Activated CD8-positive, alpha-beta memory T cell treated with anti-CD3 and anti-CD28 coated beads, Interleukin-2, amount 10 ng/mL, durations not matched to agents 7 days and 5 days (primary cell): ENCODE measurements at places on chromosomes 2 and 18. TPM values are rescaled to one million over a fixed set of nuclear protein-coding genes. Genes with fewer than 3 reads are reported as not detected.

LIPG gene
- total RNA-seq = not detected

CARF gene
- total RNA-seq = 8.2 TPM

ASB18 gene
- total RNA-seq = not detected

MYOM1 gene
- total RNA-seq = 3.8 TPM

ARHGEF4 gene
- 0.30 TPM for total RNA-seq

TP53I3 gene
- total RNA-seq = 6.3 TPM

ZAP70 gene
- total RNA-seq = 338 TPM

STAMBP gene
- 42.8 TPM for total RNA-seq

RIT2 gene
- not detected for total RNA-seq

AQP4 gene
- total RNA-seq = not detected

LHCGR gene
- total RNA-seq = not detected

FAP gene
- total RNA-seq = 0.23 TPM

SOCS6 gene
- total RNA-seq = 2.4 TPM

DNA sequence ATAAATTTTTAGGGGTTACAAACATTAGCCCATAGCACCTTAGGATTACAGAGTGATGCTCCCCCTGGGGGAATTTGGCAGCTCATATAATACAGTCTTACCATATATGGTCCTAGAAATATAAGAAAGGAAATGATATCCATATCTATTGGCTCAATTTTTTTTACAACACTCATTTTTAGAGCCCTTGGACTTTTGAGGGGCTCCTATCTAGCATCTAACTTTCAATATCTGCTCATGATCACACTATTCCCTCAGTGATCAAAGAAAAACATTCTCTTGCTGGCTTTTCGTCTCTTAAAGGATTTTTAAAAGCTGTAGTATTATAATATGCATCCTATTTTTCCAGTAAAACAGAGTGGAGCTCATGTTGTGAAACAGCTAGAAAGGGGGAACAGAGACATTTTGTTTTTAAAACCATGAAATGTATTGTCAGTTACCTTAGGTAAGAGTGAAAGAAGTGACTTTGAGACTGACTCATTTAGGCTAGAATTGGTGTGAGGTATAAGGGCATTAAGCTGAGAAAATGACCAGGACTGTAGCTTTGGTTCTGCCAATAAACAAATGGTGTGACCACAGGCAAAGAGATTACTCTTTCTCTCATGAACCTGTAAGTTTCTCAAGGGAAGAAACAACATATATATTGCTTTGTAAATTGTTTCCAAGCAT, 65.8 kb downstream of the ALPK2 start:
- no peak for DNase-seq

DNA sequence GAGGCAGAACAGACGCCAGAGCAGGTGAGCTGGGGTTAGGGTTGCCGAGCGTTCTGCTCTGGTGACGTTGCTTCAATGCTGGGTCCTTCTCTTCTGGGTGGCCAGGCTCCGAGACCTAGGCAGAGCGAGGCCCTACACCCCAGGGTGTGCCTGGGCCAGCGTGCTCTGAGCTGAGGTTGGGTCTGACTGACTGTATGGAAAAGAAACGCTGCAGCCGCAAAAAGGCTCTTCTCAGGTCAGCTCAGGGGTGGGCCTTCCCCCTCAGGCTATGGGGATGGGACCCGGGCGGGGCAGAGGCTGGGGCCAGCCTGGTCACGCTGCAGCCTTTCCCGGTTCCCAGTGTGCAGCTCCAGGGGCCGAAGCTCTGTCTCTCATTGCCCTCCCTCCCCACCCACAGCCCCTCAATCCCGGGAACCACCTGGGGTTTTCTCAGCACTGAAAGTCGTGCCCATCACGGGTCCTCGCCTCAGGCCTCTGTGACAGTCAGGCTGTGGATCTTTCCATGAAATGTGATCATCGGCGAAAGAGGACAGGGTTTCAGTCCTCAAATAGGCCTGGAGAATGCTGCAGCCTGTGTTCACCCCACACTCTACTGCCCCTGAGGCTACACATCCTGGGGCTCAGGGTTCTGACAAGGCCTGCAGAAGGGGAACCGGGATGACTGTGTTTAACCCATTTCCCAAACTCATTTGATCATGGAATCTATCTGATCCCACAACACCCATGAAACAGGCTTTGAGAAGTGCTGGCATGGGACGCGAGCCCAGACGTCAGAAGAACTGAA, 19.4 kb downstream of the CYP26B1 start:
- DNase-seq = no peak

GRCh38 chr2:239015901-239016675, 168.2 kb downstream of the TWIST2 start:
- no peak for DNase-seq

- no peak for DNase-seq
These were observed 41.0 kb downstream of the SP110 start for GRCh38 chr2:230178546-230179485.

DNA sequence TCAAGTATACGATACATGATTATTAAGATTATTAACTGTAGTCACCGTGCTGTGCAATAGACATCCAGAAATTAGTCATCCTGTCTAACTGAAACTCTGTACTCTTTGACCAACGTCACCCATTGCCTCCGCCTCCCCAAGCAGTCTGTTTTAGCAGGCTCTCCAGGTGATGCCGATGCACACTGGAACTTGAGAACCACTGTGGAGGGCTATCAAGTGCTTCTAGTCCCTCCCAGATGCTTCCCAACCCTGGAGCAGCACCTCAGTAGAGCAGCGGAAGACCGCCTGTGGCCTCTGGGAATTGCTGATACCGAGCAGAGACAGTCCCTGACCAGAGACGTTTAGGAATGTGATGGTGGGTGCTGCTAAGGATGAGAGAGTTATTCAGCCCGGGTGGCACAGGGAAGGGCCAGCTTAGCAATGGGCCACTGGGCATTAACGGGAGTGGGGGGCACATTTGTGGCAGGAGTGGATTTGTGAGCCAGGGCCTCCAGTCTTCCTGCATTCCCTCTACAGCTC, 50.7 kb downstream of the LIPG start:
- DNase-seq = no peak

- DNase-seq = peak; percentile 49
These were observed 76.0 kb downstream of the EMX1 start for GRCh38 chr2:72993147-72993932.

DNA sequence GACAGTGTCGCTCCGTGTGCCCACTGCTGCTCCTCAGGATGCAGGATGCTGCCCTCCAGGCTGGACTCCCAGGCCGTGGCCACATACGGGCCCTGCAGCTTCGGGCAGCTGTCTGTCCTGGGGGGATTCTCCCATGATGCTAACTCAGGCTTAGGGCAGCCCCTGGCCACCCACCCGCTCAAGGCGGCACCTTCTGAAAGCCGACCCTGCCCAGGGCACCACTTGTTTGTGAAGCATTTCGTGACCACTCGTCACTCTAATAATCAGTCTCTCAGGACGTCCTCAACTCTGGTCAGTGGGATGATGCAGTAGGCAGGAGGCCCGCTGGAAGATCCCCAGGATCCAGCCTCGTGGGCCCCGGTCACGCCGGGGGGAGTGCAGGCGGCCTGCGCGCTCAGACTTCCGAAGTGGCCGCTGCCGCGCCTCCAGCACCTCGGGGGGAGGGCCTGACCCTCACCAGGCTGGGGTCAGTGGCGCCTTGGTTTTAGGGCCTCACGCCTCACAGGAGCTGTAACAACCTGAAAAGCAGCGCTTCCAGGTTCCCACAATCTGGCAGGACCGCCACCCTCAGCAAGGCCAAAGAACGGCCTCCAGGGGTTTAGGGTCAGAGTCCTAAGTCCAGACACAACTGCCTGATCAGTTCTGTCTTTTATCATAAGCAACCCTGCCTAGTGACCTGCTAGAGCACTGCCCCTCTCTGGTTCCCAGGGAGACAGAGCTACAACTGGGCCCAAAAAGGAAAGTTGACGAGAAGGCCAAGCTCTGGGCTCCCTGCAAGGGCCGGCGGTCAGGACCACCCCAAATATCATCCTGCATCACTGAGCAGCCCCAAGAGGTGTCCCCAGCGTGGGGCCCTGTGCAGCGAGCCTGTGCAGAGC, 53.0 kb downstream of the EIPR1 start:
- DNase-seq = no peak

DNA sequence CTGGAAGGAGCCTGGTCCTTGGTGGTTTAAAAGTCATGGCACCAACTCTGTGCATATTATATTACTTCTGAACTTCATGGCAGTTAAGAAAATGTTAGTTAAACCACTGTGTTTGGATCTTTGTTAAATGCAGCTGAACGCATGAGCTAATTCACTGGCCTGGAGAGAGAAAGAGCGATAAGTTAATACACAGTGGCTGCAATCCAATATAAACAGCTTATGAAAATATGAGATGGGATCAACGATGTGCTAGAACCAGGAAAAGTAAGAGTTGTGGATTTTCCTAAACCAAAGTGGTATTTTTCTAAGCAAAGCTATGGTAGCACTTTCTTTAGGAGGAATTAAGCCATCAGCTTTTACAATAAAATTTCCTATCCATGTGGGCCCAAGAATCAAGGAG, 326.7 kb downstream of the MTX2 start:
- no peak for DNase-seq

- no peak for DNase-seq
These were observed 4.0 kb upstream of the ALLC start for GRCh38 chr2:3654011-3654410.

GRCh38 chr2:3428577-3428976, 49.1 kb downstream of the TRAPPC12 start:
- no peak for DNase-seq

- DNase-seq = no peak
These were observed 5.4 kb downstream of the PID1 start for GRCh38 chr2:229265727-229266126.

- no peak for DNase-seq
These were observed 179.4 kb downstream of the MYCN start for GRCh38 chr2:16119741-16120140.

GRCh38 chr2:43192744-43193651, 33.4 kb downstream of the ZFP36L2 start:
- DNase-seq = no peak

- DNase-seq = no peak
These were observed 97.8 kb downstream of the TMEM18 start for GRCh38 chr2:579351-579886.

- no peak for DNase-seq
These were observed 5.9 kb downstream of the GBX2 start for GRCh38 chr2:236162031-236162845.

DNA sequence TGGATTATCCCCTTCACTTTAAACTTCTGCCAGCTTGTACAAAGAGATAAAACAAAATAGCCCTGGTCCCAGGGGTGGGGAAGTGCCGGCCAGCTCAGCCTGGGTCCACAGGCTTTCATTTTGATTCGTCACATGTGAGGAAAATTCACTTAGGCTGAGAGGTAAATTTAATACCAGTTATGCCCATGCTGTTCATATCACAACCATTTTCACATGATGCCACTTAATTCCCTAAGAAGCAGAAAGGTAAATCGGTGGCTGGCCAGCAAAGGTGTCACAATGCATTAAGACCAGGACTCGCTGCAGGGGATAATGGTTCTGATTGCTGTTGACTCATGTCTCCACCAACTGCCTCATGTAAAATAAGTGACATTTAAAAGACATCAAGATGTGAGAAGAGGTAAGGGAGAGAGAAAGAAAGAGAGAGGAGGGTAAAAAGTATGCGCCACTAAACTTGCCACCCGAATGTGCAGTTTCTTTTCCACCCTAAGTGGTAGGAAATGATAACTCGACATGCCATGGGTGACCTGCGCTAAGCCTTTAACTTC, 261.0 kb upstream of the SIX3 start:
- DNase-seq = no peak

DNA sequence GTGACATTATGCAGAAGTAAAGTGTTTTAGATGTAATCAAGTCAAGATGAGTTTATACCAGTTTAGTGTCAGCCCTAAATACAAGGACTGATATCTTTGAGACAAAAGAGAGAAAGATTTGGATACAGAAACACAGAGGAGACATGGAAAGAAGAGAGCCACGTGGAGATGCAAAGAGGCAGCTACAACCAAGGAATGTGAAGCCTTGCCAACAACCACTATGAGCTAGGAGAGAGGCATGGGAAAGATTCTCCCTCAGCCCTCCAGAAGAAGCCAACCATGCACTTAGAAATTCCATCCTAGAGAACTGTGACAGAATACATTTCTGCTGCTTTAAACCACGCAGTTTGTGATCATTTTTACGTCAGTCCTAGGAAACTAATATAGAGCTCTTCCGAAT, 217.2 kb downstream of the DOK6 start:
- DNase-seq = no peak

- no peak for DNase-seq
These were observed 96.0 kb downstream of the TNS1 start for GRCh38 chr2:217906798-217907197.

- no peak for DNase-seq
These were observed 201.1 kb upstream of the GATA6 start for GRCh38 chr18:21968338-21968737.

DNA sequence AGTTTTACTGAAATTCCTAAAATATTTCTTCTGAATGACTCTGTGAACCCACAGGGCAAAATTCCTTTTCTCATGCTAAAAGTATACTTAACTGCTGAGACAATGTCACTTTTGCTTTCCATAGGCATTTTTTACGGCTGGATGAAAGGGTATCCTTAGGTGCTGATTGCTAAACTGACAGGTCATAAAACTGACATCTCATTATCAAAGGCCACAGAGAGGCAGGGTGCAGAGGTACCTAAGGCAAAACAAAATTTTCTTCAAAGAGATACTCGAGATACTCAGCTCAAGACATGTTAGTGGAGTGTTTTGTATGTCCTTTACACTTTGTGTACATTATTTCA, 62.0 kb upstream of the WDR75 start:
- DNase-seq = no peak

- DNase-seq = no peak
These were observed 1075.6 kb upstream of the CNTNAP5 start for GRCh38 chr2:122949523-122949922.

DNA sequence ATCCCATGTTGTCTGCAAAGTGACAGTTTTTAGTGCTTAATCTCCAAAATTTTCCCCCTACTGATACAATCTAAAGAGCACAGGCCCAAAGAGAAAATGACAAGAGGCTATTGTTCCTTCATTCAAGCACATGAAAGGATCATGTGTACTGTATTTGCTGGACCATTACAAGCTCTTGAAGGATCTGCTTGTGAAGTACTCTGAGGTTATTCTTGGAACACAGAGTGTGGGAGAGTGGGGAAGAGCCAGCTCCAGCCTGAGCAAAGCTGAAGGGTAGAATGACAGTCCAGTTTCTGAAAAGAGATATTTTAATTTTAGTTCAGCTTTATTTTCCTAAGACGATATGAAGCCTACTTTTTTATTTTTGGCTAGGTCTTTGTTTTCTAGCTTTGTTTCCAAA, 112.2 kb downstream of the GALNT3 start:
- DNase-seq = no peak

DNA sequence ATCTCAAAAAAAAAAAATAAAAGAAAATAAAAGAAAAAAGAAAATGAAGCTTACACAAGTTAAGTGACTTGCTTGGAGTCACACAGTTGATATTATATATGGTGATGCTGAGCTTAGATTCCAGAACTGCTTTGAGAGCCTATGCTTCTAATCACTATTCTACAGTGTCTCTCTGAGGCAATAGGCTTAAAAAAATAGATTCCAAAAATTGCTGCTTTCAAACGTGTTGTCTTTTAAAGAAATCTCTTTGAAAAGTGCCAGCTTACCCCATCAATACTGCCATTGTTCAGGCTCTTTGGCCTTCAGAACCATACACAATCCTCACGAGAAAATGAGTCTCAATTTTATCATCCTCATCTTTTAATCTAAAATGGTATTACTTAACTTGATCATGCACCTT, 102.6 kb downstream of the CDK15 start:
- DNase-seq = no peak
